ENCODE measurements at places on chromosomes 5 and 9.

DNA sequence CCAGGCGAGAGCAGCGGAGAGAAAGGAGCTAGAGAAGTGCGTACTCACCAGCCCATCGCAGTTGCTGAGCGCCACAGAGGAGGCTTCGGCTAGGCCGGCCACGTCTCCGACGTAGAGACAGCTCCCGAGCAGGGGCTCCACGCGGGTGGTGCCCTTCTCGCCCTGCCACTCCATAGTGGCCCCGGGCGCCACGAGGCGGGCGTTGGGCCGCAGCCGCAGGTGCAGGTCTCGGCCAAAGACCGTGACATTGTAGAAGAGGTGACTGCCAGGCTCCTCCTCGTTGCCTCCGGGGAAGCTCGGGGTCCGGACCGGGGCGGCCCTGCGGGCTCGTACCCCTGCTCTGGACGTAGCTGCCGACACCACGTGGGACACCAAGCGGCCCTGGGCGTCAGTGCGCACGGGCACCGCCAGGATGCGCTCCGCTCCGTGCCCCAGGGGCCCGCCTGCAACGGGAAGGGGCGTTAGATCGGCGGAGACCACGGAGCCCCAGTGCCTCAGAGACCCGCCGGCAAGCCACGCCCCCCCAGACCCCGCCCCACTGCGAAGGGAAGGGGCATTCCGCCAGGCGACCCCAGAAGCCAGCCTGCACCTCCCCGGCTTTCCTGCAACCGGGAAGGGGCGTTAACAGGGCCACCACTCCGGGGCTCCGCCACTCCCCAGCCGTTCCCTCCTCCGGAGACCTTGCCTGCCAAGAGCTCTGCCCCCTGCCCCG lies 1.4 kb downstream of the ADAMTS2 start:
- peaks cover 19% of the 10 kb centered on the region for H3K4me1 ChIP-seq
- no peak overlapping the region for H3K27ac ChIP-seq
- H3K4me3 ChIP-seq = peak overlapping the region; percentile 83
- peak; percentile 90 for DNase-seq
- H3K27me3 ChIP-seq = peaks cover 53% of the 10 kb centered on the region

DNA sequence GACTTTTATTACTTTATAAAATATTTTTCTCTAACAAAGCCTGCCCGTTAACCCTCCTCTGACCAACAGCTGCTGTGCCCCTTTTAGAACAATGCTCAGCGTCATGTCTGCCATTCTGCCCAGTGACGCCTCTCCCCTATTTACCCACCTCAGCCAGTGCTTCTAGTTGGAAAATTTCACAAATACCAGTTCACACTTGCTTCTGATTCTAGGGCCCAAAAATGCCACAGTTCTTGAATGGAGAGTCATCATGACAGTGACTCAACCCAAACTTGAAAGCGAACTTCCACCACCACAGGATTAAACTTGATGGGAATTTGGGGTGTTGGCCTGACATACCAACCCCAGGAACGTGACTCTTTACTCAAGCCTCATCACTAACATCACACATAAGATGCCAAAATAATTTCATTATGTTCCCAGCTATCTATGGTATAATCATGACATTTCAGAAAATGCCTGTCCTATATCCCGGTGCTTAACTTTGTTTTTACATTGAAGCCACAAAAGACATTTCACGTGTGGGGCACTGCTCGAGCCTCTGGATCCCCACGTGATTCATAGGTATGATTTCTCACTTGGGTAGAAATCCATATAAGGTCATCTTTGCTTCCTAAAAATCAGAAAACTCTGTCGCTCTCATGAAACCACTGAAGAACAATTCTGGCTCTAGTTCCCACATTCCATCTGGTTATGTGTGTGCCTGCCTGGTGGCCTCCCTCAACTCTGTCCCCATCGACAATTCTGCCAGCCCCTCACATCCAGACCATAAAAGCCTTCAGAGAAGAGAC lies 220.9 kb downstream of the ACTL7B start:
- no peaks in the 10 kb centered on the region for H3K4me1 ChIP-seq
- no peak overlapping the region for H3K4me3 ChIP-seq
- H3K27ac ChIP-seq = no peak overlapping the region
- no peaks in the 10 kb centered on the region for H3K27me3 ChIP-seq
- DNase-seq = no peak
- no peaks in the 10 kb centered on the region for H3K36me3 ChIP-seq

DNA sequence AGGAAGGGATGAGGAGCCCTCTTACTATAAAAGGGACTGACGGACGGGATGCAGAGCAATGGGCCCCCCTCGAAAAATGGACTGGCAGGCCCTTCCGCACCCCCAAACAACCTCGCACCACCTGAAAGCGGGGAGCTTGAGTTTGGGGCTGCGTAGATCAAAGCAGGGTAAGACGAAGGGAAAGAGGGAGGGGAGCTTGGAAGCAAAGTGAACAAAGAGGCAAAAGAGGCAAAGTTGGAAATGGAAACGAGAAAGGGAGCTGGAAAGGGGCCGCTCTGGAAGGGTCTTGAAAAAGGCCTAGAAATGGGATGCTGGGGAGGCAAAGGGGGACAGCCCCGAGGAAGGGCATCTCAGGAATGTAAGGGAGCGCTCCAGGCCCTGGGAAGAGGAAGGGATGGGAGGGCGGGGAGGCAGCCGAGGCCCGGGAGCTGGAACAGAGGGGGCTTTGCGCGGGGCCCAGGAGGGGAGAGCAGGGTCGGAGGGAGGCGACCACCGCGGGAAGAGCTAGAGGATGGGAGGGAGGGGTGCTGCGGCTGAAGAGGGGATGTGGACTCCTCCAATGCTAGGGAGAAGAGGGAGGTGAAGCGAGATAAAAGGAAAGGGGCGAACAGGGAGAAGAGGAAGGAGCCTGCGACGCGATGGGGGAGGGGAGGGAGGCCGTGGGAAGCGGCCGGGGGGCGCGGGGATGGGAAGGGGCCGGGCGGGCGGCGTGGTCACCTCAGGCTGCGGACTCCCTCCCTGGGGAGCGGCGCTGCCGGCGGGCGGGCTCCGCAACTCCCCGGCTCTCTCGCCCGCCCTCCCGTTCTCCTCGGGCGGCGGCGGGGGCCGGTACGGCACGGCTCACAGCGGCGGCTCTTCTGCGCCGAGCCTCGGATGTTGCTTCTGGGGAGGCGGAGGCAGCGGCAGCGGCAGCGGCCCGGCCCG lies 577 bp downstream of the RNF145 start:
- no peak overlapping the region for H3K27ac ChIP-seq
- peak; percentile 78 for DNase-seq
- peak overlapping the region; percentile 91 for H3K4me3 ChIP-seq
- H3K27me3 ChIP-seq = peaks cover 35% of the 10 kb centered on the region

DNA sequence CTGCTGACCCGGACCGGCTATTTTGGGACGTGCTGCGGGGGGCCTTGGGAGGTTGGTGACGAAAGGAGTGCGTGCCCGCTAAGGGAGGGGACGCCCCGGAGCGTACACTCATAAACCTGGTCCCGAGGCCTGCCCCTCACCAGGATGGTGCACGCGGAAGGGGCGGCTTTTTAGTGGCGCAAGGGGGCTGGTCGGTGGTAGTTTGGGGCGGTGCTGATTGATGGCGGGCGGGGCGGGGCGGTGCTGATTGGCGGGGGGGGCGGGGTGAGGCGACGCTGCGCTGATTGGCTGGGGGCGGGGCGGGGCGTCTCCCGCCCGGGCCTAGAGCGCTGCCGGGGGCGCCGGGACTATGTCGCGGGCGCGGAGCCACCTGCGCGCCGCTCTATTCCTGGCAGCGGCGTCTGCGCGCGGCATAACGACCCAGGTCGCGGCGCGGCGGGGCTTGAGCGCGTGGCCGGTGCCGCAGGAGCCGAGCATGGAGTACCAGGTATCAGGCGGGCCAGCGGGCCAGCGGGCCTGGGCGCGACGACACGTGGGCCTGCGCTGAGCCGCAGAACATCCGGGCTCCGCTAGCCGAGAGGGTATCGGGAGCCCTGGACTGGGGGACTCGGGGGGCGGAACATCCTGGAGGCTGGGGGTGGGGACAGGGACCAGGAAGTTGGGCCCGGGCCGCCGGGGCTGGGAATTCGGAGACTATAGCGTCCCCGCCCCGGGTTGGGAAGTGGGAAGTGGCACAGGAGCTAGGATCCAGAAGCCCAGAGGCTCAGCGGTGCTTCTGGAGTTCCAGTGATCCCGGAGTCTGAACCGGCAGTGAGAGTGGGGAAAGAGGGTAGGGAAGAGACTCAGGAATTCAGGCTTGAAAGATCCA lies at the start of gene FPGS:
Gene FPGS, plus strand, starts transcription at position 307 of the 868 bp plus-strand sequence. Its CDS starts 43 bp downstream, at position 350.
- peak within 1 kb of the TSS; percentile 93 for H3K4me3 ChIP-seq
- no peaks in the 10 kb centered on the region for H3K27me3 ChIP-seq
- peak within 1 kb of the TSS; percentile 84 for H3K27ac ChIP-seq
- no peaks in the 10 kb centered on the region for H3K36me3 ChIP-seq
- H3K4me1 ChIP-seq = peaks cover 12% of the 10 kb centered on the region

GRCh38 chr5:132008163-132008473 lies 3.3 kb downstream of the ACSL6 start:
- no peak overlapping the region for H3K27ac ChIP-seq
- peaks cover 12% of the 10 kb centered on the region for H3K4me1 ChIP-seq
- H3K27me3 ChIP-seq = peaks cover 25% of the 10 kb centered on the region
- H3K36me3 ChIP-seq = no peaks in the 10 kb centered on the region
- H3K4me3 ChIP-seq = no peak overlapping the region

DNA sequence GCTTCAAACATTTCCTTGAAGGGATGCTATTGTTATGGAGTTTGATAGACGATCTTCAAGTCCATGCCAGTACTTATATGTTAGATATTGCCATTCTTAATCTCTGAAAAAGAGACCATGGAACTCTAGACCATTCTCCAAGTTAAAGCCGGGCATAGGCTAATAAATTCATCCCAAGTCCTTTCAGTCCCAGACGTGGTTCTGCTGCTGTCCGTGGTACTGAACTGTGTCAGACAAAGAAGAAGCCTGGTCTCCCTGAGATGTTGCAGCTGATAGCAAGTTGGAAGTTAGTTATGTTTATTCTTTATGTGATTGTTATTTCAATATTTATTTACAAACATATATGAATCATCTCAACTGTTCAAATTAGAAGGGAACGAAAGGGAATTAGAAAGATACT lies 158.7 kb downstream of the NMUR2 start:
- no peaks in the 10 kb centered on the region for H3K27me3 ChIP-seq
- peak; percentile 81 for DNase-seq
- no peaks in the 10 kb centered on the region for H3K4me1 ChIP-seq

DNA sequence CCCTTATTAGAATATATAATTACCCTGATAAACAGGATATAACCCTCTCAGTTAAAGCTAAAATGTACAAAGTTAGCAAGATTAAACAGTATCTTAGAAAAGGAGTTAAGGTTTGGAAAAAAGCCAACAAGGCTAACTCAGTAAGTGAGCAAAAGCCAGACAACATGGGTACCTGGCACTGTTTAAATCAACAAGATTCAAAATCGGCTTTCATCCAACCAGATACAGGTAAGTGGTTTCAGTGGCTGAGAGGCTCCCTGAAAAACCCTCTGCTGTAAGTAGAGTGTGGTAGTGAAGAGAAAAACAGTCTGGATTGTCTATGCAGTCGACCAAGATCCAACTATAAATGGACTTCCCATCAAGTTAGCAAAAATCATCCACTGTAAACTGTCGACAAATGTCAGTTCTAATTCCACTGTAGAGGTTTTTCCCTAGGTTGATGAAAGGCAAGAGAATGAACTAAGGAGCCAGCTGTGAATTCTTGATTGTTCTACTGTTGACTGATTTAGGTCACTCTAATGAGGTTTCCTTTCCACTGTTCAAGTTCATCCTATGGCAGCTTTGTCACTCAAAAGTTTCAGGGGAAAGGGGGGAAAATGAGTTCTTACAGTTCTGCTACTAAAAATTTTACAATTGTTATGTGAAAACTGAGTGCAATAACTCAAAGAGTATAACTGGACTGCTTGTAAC lies 27.3 kb downstream of the ETF1 start:
- DNase-seq = no peak
- no peaks in the 10 kb centered on the region for H3K27me3 ChIP-seq
- H3K27ac ChIP-seq = peak overlapping the region; percentile 32
- peaks cover 72% of the 10 kb centered on the region for H3K36me3 ChIP-seq
- H3K4me3 ChIP-seq = no peak overlapping the region

- peak within 1 kb of the TSS; percentile 74 for H3K4me3 ChIP-seq
- peaks cover 6% of the 10 kb centered on the region for H3K27me3 ChIP-seq
These were observed at the start of gene FBXL7 for GRCh38 chr5:15499528-15500324. FBXL7 (plus strand) TSS chr5:15500180.

DNA sequence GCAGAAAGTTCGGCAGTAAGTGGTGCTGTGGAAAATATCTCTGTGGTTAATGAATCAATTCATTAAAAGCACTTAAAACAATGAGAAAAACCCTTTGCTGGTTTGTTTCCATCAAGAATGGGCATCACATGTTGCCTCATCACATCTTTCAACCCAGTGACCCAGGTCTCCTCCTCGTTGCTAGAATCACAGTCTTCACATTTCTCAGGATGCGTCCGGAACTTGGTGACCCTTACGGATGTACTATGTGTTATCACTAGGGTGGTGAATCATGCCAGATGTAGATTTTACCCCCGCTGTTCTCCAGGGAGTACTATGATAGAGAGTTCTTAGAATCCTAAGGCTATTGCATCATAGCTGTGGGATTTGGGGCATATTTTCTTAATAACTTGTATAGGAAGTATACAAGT lies 217.9 kb upstream of the KLF4 start:
- H3K4me1 ChIP-seq = no peaks in the 10 kb centered on the region
- H3K36me3 ChIP-seq = no peaks in the 10 kb centered on the region
- H3K27me3 ChIP-seq = no peaks in the 10 kb centered on the region
- H3K27ac ChIP-seq = no peak overlapping the region

DNA sequence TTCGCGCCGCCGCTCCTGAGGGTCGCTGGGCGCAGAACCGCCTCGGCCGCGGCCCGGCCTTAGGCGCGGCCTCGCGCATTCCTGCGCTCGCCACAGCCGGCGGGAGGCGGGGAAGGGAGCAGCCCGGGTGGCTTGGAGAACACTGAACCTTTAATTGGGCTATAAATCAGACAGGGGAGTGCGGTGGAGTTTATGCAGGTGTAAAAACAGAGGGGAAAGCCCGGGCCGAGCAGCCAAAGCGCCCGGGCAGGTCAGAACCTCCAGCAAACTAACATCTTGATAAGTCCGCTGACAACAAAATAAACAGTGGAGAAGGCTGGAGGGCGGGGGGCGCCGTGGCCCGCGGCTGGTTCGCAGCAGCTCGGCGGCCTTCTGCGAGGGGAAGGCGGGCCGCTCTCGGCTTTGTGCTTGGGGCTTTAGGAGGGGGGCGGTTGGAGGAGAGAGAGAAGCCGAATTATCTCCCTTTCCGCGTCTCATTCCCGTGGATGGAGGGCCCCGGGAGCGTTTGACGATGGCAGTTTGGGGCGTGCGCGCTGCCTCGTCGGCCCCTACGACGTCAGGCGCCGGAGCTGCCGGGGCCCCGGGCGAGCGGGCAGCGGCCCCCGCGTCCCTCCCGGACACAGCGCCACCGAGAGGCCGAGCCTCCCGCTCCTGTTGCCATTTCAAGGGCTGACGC lies 11.3 kb downstream of the FOXD1 start:
- peaks cover 35% of the 10 kb centered on the region for H3K4me1 ChIP-seq
- H3K36me3 ChIP-seq = no peaks in the 10 kb centered on the region
- peaks cover 100% of the 10 kb centered on the region for H3K27me3 ChIP-seq
- H3K27ac ChIP-seq = no peak overlapping the region
- peak overlapping the region; percentile 58 for H3K4me3 ChIP-seq

GRCh38 chr5:159743234-159743633 lies 173.0 kb upstream of the ADRA1B start:
- no peak for DNase-seq
- no peaks in the 10 kb centered on the region for H3K36me3 ChIP-seq
- no peak overlapping the region for H3K27ac ChIP-seq
- H3K4me3 ChIP-seq = no peak overlapping the region
- no peaks in the 10 kb centered on the region for H3K4me1 ChIP-seq
- H3K27me3 ChIP-seq = no peaks in the 10 kb centered on the region
